Suppressor macrophage (primary cell): ENCODE measurements at places on chromosomes 1 and 21.

DNA sequence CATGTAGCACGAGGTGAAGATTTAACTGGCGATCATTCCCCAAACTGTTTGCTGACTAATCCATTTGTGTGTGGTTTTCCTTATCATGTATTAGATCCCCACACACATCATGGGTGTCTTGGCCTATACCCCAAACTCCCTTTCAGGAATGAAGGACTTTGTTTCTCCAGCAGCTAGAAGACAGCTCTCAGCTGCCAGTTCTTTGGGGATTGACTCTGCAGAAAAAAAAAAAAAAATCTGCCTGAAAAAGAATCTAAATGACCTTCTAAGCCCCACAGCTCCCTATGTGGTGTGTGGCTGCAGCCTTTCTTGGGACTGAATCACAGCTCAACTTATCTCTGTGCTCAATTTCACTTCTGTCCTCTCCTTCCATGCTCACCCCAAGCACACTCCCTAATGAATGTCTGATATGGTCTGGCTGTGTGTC lies 256.3 kb upstream of the DUSP10 start:
- no peak for DNase-seq

- DNase-seq, result no peak
Observed at GRCh38 chr21:30058928-30059327, 107.7 kb downstream of the CLDN17 start.

- DNase-seq, result no peak
Observed at GRCh38 chr1:9443913-9444445, 95.3 kb upstream of the SLC25A33 start.

DNA sequence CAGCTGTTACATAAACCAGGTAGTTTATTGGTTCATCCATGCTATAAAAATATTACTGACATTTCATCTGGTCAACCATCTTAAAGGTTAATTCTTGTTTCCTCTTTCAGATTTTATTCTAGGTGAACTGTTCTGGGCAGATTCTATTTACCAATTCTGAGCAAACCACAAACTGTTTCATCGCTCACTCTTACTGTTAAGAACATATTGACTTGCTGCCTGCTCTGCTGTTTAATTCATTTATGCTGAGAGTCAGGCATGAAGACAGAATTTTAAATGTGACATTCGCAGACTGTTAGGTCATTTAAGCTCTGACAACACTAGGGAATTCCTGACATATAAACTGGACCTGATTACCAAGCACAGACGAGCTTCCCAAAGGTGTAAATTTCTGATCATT lies 98.3 kb downstream of the PIGK start:
- DNase-seq, result no peak

DNA sequence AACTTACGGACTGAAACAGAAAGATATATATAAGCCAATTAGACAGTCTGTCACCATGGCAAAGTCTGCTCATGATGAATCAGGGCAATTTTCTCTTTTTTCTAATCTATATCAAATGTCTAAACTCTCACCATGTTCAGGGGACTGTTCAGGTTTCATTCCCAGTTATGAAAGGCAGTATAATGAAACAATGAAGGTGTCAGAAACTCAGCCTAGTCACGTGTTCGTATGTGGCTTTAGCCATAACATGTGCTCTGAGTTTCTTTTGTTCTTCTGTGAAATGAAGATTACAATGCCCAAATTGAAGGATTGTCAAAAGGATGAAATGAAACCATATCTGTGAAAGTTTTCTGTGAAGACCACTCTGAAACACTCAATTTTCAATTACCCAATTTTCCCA lies 392.9 kb downstream of the DSCAM start:
- DNase-seq, result no peak

- DNase-seq, result peak; percentile 81
Observed at GRCh38 chr1:20212685-20213331, 26.5 kb upstream of the PLA2G2C start.
